ENCODE measurements at places on chromosomes 2 and 18.

GRCh38 chr2:194661431-194661830, 995.6 kb upstream of the SLC39A10 start:
- no peak for DNase-seq

- no peak for DNase-seq
Observed at GRCh38 chr2:220106065-220106464, 478.6 kb downstream of the SLC4A3 start.

DNA sequence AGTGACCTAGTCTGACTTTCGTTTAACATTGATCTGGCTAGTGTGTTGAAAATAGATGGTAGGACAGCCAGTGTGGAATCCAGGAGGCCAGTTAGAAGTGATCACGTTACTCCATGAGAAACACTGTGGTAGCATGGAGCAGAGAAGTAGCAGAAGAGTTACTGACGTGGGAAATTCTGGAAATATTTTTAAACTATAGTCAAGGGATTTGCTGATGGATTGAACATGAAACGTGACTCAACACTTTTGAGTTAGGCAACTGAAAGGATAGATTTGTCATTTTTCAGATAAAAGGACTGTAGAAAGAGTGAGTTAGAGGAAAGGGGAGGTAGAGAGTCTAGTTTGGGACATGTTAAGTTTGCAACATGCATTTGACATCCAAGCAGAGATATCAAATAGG, 130.4 kb downstream of the IRS1 start:
- no peak for DNase-seq

DNA sequence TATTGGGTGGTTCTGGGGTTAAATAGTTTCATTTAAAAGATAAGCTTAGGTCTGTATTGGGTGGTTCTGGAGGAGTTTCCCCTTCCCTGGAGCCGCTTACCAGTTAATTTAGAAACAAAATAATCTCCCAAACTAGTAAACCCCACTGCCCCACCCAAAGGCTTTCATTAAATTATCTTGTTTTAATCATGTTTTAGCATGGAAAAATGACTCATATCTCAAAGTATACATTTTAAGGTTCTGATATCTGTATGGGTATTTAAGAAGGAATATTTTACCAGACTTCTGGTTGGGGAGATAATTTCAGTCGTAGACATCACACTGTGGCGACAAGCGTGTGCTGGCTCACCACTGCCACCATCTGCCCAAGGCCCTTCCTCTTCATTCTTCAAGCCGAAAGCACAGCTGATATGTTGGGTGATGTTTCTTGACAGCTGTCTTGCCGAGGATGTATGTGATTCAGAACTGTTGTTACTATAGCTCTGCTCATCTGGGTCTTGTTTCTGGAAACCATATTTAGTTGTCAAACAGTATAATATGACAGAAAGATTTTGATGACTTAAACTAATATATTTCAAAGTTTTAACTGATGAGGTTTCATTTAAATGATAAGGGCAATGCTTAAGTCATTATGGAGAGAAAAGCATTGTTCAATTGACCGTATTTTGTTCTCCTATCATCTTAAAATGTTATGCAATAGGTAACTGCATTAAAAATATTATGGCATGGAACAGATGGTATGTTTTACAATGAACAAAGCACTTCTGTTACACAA, 5.1 kb downstream of the FIGLA start:
- no peak for DNase-seq

GRCh38 chr2:23843051-23843976, 83.6 kb downstream of the ATAD2B start:
- no peak for DNase-seq

DNA sequence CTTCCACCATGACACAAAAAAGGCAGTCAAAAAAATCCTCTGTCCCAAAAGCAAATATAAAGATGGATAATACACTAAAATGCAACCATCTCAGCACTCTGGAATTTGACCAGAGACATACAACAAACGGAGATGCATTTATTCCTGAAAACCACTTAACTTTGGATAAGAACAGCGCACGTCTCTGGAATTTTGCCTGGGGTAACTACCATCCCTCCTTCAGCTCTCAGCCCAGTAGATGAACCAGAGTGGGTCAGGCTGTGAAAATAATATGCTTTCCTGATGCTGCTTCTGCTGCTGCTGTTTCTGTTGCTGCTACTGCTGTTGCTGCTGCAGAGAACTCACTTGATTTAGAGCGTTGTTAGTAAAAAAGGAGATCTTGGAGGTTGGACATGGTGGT, 133.8 kb upstream of the ACVR2A start:
- DNase-seq, result no peak

GRCh38 chr2:210503725-210504191, 27.2 kb upstream of the LANCL1 start:
- DNase-seq, result no peak

DNA sequence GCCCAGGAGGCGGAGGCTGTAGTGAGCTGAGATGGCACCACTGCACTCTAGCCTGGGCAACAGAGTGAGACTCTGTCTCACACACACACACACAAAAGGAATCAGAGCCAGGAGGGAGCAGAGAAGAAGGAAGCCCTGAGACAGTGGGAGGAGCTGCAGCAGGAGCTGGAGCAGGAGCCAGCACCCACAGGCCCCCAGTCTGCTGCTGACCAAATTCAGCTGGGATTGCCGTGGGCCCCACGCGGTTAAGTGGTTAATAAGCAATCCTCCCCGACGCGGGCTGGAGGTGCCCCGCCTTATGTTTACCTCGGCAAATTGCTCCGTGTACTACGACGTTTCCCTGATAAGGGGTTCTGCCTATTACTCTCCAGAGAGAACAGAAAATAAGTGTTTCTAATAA, 265.3 kb downstream of the TWIST2 start:
- no peak for DNase-seq

- DNase-seq, result no peak
Observed at GRCh38 chr2:177611310-177611886, 218.8 kb downstream of the AGPS start.

GRCh38 chr18:7684966-7685365, 117.8 kb downstream of the PTPRM start:
- DNase-seq, result no peak

DNA sequence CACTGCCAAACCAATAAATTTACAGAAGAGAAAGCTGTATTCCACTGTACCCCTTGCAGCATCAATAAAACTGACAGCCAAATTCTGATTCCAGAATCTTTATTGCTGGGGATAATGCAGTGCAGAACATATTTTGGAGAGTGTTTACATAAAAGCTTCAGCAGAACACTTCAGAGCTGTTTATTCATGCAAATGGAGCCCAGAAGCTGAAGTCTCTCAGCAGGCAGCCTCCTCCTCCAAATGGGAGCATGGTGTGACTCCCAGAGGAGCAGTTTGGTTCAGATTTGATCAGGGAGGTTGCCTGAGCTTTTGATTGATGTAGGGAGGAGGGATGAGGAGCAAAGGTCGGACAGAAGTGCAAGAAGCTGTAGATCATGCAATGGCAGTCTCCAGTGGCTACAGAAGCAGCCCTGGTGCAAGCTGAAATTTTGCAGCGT, 22.4 kb downstream of the LHCGR start:
- DNase-seq, result no peak

GRCh38 chr18:54991981-54992380, 32.7 kb upstream of the CCDC68 start:
- no peak for DNase-seq

GRCh38 chr2:166573391-166573790, 79.3 kb upstream of the SCN7A start:
- DNase-seq, result no peak

DNA sequence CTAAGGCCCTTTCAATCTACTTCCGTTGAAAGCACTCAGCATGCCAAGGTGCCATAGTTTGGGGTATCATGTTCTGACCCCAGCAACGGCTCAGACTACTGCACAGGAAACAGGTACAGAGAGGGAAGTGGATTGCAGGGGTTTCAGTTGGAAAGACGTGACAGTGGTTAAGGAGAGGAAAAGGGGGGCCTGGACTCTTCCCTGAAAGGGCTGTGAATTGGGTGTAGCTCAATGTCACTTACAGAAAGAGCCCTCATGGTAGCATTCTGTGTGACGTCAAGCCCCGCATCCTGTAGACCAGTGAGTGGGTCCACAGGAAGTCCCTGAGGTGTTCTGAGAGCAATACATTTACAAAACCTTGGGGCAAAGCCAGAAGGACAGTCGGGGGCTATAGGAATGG, 121.5 kb upstream of the GYPC start:
- no peak for DNase-seq

- DNase-seq, result no peak
Observed at GRCh38 chr2:62140426-62141141, 55.3 kb upstream of the B3GNT2 start.

- DNase-seq, result no peak
Observed at GRCh38 chr2:215447056-215447455, 11.2 kb upstream of the FN1 start.

- DNase-seq, result no peak
Observed at GRCh38 chr2:17303521-17303920, 214.7 kb downstream of the RAD51AP2 start.

DNA sequence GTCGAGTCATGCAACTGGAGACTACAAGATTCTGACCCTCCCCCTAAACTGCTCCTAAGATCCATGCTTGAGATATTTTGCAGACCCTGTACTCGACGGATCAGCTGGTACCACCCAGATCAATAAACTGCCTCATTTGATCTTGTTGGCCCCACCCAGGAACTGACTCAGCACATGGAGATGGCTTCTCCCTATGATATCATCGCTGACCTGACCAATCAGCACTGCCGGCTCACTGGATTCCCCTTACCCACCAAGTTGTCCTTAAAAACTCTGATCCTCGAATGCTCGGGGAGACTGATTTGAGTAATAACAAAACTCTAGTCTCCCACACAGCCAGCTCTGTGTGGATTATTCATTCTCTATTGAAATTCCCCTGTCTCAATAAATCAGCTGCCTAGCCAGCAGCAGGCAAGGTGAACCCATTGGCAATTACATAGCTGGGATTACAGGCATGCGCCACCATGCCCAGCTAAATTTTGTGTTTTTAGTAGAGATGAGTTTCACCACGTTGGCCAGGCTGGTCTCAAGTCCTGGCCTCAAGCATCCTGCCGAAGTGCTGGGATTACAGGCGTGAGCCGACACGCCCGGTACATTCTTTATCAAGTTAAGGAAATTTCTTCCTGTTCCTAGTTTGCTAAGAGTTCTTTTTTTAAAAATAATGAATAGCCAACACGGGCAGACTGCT, 43.6 kb downstream of the VPS54 start:
- no peak for DNase-seq

GRCh38 chr2:125479143-125479636, 1176.8 kb upstream of the GYPC start:
- no peak for DNase-seq

Measured in stimulated activated CD8-positive, alpha-beta memory T cell treated with anti-CD3 and anti-CD28 coated beads, Interleukin-4, amount 100 ng/mL, for 1 hour (primary cell).